ENCODE measurements at places on chromosomes 16 and 17.
A peak's percentile ranks its signal among the peaks of the same experiment; 100 is the strongest.

DNA sequence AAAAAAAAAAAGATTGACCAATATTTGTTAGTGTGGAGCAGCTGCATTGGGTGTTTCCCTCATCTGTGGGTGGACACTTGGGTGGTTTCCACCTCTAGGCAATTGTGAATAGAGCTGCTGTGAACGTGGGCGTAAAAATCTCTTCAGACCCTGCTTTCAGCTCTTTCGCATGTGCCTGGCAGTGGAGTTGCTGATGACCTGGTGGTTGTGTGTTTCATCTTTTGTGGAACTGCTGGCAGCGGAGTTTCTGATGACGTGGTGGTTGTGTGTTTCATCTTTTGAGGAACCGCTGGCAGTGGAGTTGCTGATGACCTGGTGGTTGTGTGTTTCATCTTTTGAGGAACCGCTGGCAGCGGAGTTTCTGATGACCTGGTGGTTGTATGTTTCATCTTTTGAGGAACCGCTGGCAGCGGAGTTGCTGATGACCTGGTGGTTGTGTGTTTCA, 21.4 kb downstream of the ZC3H18 start:
- DNase-seq, result peak; percentile 98

DNA sequence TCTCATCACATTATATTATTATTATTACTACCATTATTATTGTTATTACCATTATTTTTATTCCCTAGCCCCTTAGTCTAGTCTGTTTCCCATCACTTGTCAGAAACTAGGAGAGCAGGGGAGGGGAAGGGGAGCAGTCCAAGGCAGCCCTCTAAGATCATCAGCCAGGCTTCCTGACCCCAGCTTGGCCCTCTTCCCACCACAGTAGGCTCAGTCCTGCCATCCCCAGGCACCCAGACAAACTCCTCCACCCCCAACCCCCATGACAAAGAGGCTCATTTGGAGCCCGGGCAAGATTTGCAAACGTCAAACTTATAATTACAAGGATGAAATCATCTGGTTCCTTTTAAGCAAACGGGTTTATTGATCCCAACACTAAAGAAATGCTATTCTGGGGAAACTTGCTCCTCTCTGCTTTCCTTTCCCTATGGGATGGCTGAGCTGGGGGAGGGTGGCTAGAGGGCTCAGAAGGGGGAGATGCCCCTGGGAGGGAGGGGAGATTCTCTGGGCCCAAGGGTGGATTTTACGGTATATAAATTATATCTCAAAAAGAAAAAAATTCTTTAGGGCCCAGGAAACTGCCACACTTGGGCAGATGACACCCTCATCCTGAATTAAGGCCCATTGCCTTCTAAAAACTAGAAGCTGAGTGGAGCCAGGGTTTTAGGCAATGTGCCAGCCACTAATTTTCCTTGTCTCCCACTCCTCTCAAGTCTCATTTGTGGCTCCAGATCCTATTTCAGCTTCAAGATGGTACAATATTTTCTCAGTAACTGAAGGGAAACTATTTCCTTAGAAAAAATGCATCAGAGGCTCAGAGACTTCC, 4.4 kb upstream of the CBFB start:
- no peak for DNase-seq

- no peak for DNase-seq
Observed at GRCh38 chr17:62802561-62803205, 5.4 kb downstream of the MARCHF10 start.

DNA sequence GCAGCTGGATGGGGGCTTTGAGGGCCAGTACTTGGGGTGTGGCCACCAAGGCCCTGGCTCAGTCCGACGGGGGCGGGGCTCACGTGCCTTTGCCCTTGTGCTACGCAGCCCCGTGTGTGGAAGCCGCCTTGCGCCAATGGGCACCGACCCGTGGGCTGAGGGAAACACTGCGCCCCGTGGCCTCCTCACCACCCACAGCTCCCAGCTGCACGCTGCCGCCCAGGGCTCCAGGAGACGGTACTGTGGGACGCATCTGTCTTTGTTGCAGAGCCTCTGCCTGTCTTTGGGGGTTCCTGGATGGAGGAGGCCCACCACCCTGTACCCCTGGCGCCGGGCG, 7.6 kb downstream of the CDH15 start:
- DNase-seq, result no peak

GRCh38 chr17:45224671-45225050, 3.0 kb downstream of the FMNL1 start:
- DNase-seq, result no peak

DNA sequence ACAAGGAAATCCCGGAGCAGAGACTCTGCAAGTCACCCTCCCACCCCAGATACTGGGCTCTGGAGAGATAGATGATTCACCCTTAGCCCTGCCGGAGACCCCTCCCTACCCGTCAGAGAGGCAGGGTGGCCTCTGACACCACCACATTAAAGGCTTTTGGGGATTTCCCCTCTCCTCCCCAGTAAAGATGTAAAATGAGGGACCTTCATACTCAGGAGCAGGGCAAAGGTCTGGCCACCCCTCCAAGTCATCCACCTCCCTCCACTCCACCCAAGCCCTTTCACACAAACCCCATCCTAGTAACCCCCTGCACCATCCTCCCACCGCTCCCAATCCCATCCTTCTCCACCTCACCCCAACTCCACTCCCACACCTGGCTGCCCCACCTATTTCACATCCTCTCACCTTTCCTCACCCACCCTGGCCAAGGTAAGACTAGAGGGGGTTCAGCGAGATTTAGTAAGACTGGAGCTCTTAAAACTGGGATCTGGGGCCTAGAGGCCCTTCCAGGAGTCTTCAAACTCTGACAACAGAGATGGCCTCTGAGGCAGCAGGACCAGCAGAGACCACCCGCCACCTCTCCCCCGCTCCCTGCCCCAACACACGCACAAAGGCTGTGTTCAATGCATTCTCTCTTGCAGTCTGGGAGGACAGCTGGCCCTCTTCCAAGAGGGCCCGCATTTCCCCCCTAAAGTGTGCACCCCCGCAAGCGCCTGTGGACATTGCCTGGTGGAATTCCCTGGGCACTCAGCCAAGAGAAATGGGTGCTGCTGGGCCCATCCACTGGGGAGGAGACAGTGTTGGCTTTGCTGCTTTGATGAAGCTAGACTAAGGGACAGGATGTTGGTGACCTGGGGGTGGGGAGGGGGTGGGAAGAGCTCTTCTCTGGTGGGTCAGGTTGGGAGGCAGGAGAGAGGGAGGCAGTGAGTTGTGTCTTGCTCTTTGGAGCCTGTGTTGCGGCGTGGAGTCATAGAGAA, 1.1 kb downstream of the ABAT start:
- no peak for DNase-seq

- DNase-seq, result no peak
Observed at GRCh38 chr16:70753694-70754325, 47.1 kb downstream of the VAC14 start.

DNA sequence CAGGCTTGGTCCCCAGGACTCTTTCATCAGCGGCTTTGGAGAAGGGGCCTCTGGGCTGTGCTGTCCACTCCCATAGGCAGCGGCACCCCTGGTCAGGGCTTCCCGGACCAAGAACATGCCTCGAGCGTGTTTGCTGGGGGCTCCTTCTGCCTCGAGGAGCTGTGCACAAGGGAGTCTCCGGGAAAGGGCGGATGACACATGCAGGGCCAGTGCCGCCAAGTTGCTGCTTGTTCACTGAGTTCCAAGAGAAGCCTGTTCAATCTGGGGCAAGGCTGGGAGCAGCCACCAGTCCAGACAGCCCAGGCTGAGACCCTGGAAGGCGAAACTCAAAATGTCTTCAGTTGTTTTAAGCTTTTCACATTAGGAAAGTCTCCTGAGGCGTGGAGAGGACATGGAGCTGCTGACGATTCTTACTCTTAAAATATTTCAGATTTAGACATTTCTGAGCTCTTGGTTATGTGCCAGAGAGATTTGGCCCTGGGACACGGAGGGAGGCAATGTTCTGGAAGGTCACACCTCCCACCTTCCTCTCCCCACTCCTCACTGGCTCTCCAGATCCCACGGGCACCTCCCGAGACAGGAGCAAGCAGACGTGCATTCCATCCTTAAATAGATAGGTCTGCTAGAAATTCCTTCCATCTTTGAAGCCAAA, 84.5 kb upstream of the ZNF469 start:
- no peak for DNase-seq

- no peak for DNase-seq
Observed at GRCh38 chr17:36665417-36665816, 64.0 kb downstream of the MRM1 start.

GRCh38 chr16:57998486-57998885, 2.0 kb downstream of the ZNF319 start:
- peak; percentile 90 for DNase-seq

DNA sequence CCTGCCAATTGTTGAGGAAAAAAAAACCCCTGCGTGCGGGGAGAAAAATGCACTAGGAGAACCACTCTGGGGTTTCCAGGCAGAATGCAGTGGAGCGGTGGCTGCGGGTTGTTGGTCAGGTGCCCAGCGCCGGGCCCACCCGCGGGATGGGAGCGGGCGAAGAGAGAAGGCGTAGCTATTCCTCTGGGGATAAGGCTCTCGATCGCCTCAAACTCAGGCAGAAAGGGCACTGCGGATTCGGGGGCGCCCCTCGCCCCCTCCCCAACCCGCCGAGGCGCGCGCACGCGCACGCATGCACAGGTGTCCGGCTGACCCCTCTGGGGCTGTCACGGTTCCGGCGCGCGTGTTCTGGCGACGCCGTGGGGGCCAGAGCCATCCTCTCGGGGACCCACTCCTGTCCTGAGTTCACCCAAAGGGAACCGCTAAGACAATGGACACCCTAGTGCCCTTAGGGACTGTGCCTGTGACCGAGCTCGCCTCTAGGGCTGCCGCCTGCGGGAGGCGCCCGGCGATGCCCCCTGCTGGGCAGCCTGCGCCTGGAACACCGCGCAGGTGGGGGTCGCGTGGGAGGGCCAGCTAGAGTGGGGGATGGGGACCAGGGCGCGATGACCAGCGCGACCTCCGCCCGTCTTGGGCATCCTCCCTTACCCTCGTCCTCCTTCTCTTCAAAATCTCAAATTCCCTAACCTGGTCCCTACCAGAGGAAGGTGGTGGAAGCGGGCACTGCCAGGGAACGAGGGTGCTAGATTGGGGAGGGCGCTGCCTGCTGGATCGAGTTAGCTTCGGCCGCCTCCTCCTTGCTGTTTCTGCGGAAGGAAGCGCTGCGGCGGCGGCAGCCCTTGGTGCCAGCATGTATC, 14.4 kb upstream of the CBX8 start:
- DNase-seq, result peak; percentile 4

All from MV-4-11 (cell line).